ENCODE measurements at places on chromosomes 4 and X.

DNA sequence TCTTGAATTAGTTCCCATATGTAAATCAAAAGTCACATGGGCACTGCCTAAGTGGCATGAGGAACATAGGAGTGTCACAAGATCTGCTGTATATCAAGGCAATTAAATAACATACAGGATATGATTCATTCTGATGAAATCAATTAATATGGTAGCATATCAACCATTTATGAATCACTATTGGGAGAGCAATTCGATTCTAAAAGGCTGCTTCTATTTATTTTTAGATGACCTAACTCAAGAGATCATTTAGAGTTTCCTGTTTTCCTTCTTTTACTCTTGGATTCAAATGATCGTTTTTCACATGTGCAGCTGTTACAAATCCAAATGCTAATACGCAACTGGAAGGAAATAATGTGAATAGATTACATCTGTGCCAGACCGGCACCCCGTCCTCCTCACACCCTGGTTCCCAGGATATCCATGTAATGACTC lies 81.9 kb downstream of the HCCS start:
- DNase-seq = no peak

DNA sequence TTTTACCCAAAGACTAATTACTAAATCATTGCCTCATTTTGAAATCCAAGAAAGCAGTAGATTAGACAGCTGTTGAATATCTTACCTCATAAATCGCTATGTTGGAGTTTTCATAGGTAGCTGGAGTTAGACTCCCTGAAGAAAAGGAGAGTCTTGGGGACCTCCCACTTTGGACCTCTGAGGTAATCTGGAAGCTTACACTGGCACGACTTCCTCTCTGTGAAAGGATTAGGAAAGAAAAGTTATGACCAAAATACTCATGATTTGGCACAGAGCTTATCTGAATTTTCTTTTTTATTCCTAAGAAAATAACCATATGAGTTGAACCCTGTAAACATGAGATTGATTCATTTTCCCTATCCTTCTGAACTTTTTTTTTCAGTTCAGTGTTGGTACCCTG lies 40.6 kb downstream of the GUCY2F start:
- no peak for DNase-seq

GRCh38 chr4:135408109-135408508 lies 1206.5 kb upstream of the PABPC4L start:
- DNase-seq = no peak

- DNase-seq = no peak
Observed at GRCh38 chrX:42992199-42992943, 214.4 kb upstream of the PPP1R2C start.

DNA sequence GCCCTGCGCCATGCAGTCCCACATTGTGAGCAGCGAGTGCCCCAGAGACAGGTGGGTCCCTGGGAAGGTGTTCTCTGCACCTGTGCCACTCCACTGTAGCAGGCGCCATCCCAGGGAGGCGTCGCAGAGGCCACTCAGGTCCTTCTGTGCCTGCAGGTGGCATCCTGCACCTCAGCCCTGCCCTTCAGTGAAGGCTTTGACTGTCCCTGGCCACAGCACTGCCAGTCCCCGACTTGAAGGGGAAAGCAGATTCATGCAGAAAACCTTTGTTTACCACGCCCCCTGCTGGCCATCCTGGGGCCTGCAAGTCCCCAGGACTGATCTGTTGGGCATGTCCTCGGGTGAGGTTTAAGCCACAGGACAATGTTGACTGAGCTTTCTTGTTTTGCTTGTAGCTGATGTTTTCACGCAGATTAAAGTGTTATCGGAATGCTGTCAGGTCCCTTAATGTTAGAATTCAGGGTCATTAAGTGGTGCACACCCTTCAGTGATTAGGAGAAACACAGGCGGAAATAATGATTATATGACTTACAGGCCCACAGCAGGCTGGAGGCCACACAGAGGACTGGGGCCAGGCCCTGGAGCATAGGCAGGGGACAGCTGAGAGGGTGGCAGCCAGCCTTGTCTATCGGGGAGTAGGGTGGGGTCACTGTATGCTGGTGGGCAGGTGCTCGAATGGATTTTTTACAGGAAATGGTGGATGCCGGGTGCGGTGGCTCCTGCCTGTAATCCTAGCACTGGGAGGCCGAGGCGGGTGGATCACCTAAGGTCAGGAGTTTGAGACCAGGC lies 5.0 kb downstream of the TACC3 start:
- peak; percentile 86 for DNase-seq

DNA sequence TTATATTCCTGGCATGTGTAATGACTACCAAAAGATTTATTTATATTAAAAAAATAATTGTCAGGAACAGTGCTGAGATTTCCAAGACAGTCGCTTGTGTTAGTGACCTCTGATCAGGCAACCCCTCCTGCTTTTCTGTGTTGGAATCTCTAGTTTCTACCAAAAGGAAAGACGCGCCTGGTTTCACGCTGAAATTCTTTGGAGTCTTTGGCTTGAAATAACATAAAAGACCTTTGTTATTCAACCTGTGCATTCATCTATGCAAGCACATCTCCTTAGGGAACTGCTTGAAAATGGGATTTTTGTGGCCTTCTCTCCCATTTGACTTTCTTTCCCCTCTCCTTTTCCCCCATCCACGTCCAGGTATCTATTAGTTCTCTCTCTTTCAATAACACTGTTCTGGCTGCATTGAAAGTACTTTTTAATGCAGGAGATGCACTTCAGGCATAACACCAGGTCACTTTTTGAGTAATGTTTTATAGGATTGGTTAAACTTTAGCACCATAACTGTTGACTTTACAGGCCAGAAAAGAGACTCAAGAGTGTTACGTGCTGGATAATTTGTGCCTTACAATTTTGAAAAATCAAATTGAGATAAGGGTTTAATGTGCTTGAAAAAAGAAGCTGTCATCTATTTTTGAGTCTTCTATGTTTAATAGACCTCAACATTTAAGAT lies 172.7 kb downstream of the GPAT3 start:
- no peak for DNase-seq

- DNase-seq = no peak
Observed at GRCh38 chr4:16133406-16133805, 49.6 kb upstream of the PROM1 start.

DNA sequence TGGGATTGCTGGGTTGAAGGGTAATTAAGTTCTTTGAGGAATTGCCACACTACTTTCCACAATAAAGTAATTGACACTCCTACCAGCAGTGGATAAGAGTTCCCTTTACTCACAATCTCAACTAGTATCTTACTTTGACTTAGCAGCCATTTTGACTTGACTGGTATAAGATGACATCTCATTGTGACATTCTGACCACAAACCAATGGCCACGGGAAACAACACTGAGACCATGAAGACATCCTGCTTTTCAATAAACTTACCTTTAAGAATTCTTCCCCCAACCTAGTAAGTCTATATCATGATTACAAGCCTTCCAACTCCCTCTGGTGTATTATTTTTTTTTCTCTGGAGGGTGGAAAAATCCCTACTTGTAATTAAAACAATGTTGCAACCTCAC lies 66.9 kb upstream of the WDR1 start:
- DNase-seq = no peak

DNA sequence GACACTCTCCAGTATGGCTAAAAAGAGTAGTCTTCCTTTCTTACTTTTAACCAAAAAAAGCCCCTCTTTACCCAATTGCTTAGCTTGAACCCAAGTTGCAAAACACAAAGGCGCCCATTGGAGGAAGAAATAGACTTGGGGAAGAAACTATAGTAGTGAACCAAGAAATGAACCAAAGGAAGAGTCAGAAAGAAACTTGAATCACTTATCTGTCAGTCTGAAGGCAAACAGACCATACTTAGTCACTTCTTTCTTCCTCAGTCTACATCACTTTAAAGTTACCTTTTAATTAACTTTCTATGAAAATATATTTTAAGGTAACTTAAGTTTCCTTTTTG lies 161.4 kb upstream of the GIMD1 start:
- DNase-seq = no peak

DNA sequence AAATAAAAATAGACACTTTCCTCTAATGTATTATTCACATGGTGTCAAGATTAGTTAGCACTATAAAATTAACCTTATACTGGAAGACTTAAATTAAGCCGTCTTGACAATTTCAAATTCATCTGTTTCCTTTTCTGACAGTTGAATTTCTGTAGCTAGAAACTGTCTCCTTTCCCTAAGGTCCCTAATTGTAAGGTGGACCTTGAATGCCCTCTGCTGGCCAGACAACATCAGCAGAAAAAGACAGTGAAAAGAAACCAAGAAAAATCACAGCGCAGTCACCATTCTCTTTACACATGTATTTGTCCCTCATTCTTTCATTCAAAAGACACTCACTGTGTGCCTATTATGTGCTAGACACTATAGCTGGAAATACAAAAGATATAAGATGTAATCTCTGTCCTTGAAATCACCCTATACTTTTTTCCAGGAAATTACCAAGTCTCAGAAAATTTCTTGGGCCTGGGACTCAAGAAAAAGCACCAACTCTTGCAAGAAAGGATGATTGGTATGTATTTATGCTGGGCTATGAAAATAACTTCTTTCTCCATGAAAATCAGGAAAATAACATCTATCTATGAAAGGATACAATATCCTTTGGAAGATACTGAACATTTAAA lies 32.7 kb upstream of the AMBN start:
- peak; percentile 41 for DNase-seq
